ENCODE measurements at places on chromosomes 3 and 15.

DNA sequence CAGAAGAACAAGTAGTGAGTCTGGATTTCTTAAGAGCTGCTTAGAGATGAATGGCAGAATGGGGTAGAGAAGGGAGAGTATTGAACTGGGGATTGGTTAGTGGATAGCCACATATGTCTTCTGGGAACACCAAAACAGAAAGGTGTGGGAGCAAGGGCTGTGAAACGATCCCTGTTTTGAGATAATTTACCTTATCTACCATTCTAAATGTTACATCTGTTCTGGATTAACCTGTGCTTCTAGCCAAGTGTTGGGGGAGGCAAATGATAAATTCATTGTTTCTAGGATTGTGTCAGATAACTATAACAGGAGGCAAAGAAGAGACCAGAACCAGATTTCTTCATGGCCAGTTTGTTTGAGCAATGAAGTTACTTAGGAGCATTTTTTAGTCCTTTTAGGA is 8.4 kb downstream of the NR1D2 start:
- DNase-seq = no peak

- no peak for DNase-seq
Observed at GRCh38 chr15:45854455-45855202, 219.8 kb downstream of the SQOR start.

DNA sequence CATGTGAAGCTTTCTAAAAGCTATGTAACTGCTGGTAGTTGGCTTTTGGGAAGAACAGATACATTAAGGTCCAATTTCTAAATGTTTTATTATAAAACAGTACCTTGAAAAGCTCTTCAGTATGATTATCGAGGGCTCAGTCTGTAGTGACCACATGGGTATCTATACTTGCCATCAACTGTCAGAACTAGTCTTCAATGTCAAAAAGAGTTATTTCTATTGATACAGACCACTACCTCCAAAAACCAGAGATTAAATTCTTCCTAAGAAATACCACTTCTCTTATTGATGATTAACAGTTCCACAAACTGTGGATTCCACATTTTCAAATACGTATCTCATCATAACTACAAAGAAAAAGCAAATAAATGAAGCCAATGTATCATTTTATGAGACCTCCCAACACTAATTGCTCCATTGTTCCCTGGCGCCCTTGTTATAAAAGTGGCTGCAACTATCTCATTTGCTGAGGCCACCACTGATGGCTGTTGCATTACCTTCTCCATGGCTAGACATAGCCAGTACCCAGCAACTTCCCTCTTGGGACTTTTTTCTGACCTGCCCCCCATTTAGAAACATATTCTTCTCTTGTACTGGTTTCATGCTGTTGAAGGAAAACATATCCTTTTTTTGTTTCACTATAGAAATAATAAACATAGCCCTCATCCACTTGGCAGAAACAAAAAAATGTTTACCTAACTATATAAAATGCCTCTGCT is 33.9 kb upstream of the MBNL1 start:
- DNase-seq = no peak

DNA sequence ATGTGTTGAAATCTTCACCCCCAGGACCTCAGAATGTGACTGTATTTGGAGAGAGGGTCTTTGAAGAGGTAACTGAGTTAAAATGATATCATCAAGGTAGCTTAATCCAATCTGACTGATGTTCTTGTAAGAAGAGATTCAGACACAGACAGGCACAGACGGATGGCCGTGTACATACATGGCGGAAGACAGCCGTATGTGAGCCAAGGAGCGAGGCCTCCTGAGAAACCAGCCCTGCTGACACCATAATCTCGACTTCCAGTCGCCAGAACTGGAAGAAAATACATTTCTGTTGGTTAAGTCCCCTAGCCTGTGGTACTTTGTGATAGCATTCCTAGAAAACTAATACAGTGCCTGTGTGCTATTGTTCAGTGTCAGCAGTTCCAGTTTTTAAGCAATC is 73.6 kb downstream of the APBA2 start:
- no peak for DNase-seq

GRCh38 chr15:99764522-99764921 is 31.3 kb upstream of the LYSMD4 start:
- DNase-seq = no peak

- DNase-seq = no peak
Observed at GRCh38 chr15:70763950-70764730, 782 bp upstream of the UACA start.

GRCh38 chr15:71501344-71502076 is 308.8 kb upstream of the NR2E3 start:
- no peak for DNase-seq

GRCh38 chr3:114212646-114213045 is 24.7 kb downstream of the ZNF80 start:
- no peak for DNase-seq

- no peak for DNase-seq
Observed at GRCh38 chr3:129346695-129347457, 68.2 kb downstream of the HMCES start.

DNA sequence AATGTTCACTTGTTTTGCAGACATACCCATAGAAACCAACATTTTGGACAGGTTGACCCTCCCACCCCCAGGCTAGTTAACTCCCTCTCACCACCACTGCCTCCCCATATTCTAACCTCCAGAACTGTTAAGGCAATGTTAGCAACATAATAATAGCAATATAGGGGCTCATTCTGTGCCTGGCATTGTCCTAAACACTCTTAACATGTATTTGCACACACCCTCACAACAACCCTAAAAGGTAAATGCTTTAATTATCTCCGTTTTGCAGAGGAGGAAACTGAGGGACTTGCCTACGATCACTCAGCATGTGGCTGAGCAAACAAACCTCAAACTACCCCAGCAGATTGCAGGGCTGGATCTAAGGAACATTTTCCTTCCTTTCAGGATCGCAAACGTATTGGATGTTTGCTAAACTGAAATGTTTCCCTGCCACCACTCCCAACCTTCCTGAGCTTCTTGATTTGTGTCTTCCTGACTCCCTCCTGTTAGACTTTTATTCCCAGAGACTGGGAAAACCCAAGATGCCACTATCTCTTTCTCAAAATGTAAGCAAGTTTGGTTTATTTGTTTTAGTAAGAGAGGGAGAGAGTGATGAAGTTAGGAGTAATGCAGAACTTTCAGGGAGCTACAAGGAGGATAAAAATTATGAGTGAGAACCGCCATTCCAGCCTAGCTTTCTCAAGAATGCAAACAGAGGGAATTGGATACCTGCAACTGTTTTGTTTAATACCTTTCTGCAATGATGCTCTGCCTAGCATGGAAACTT is 1.3 kb downstream of the SCG5 start:
- no peak for DNase-seq

GRCh38 chr15:70795311-70795665 is 31.9 kb upstream of the UACA start:
- no peak for DNase-seq

DNA sequence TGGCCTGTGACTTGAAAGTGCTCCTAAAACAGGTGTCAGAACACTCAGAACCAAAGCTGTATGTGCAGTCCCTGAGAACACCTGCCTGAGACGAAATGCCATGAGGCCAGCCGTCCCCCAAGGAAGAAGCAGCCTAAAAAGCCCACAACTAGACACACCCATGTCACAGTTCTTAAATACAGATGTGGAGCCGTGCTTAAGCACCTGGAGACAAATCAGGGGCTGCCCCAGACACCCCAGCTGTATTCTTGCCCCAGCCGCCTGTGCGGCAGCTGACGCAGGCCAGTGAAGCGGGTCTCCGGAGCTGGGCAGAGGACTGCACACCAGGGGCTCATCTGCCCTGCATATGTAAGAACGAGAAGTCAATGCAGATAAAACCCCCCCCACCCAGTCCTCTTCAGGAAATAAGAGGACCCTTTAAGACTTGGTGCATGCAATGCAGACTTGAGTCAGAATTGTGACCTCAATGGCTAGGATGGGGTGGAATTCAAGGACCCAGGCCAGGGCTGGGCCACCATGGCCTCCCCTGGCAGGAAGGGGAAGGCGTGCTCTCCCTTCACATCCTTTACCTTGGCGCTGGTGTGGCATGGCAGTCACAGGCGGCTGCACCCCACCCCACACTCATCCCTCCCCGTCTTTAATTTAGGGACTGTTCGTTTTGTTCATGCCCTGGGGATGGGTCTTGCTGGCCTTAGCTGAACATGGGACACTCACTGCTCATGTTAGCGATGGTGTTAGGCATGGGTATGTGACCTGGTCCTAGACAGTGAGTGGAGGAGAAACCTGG is 27.7 kb upstream of the PLXNA1 start:
- no peak for DNase-seq

GRCh38 chr3:24271228-24271627 is 223.4 kb downstream of the THRB start:
- DNase-seq = no peak

- no peak for DNase-seq
Observed at GRCh38 chr3:13509059-13509815, 29.1 kb downstream of the HDAC11 start.

- no peak for DNase-seq
Observed at GRCh38 chr15:24899795-24900194, 55.0 kb upstream of the SNRPN start.

DNA sequence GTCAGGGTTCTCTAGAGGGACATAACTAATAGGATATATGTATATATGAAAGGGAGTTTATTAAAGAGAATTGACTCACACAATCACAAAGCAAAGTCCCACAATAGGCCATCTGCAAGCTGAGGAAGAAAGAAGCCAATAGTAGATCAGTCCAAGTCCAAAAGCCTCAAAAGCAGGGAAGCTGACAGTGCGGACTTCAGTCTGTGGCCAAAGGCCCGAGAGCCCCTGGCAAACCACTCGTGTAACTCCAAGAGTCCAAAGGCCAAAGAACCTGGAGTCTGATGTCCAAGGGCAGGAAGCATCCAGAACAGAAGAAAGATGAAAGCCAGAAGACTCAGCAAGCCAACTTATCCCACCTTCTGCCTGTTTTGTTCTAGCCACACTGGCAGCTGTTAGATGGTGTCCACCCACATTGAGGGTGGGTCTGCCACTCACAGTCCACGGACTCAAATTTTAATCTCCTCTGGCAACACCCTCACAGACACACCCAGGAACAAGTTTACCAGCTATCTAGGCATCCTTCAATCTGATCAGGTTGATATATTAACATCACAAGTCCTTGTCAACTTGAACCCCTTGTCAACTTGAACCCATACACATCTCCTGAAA is 54.2 kb upstream of the ACAD9 start:
- DNase-seq = no peak

DNA sequence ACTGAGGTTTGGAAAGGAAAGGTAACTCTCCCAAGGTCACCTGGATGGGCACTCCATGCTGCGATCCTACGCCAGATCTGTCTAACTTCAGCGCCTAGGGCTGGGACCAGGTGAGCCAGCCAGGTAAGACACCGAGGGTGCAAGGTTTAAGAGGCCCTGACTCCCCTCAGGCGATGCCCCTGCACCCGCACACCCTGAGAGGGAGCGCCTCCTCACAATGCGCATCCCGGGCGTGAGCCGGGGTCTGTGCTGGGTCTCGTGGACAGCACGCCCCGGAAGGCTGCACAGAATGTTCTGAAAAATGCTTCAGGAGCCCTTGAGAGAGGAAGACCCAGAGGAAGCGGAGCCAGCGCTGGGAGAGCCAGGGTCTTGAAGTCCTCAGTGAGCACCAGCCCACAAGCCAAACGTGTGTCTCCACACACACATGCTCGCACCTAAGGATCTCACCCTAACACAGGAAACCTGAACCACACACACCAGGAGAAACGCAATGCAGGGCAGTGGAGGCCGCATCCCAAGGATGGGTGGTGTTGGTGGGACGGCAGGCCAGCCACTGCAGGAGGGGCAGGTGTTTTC is 142.0 kb downstream of the ADAMTS17 start:
- no peak for DNase-seq

GRCh38 chr3:149603126-149604074 is 54.4 kb downstream of the WWTR1 start:
- DNase-seq = no peak

- no peak for DNase-seq
Observed at GRCh38 chr15:87874896-87875711, 381.4 kb downstream of the NTRK3 start.

- no peak for DNase-seq
Observed at GRCh38 chr3:20421-20820, 176.1 kb upstream of the CHL1 start.

DNA sequence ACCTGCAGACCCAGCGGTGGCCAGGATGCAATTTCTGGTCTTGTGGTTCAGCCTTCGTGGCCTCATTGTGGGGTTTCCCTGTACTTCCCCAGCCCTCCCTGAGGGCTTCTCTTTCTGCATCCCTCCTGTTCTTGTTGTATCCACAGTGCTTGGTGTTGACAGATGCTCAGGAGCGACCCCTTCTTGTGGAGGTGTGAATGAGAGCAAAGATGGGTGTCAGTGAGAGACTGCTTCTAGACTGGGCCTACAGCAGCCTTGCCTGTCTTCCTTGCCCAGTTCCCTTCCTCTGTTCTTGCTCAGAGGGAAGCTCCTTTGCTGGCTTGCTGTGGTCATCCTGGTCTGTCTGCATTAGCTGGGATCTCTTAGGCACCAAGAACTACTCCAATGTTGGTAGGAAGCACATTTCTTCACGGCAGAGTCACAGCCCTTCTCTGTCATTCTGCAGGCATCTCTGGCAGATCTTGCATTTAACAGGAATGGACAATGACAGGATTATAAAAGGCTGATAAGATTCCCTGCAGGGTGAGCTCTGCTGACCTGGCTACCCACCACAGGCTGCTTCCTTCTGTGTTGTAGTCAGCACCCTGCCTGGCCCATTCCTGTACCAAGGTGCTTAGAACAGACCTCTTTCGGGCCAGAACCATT is 317.8 kb upstream of the C2CD4B start:
- DNase-seq = no peak

DNA sequence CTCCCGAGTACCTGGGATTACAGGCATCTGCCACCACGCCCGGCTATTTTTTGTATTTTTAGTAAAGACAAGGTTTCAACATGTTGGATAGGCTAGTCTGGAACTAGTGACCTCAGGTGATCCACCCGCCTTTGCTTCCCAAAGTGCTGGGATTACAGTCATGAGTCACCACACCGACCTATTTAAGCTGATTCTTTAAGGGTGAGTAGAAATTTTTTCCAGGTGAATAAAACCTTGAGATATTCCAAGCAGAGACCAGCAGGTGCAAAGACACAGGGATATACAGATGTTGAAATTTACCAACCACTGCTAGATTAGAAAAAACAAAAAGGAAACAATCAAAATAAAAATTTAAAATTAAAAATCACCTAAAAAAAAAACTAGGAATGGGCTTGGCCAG is 74.4 kb upstream of the CHRNB4 start:
- no peak for DNase-seq

GRCh38 chr3:190318666-190319065 is 3.6 kb downstream of the CLDN1 start:
- no peak for DNase-seq

GRCh38 chr3:42683875-42684598 is 1.3 kb upstream of the KLHL40 start:
- DNase-seq = no peak
